ENCODE measurements at places on chromosomes 12 and 14. TPM values are rescaled to one million over a fixed set of nuclear protein-coding genes. Genes with fewer than 3 reads are reported as not detected.
A peak's percentile ranks its signal among the peaks of the same experiment; 100 is the strongest.

DNA sequence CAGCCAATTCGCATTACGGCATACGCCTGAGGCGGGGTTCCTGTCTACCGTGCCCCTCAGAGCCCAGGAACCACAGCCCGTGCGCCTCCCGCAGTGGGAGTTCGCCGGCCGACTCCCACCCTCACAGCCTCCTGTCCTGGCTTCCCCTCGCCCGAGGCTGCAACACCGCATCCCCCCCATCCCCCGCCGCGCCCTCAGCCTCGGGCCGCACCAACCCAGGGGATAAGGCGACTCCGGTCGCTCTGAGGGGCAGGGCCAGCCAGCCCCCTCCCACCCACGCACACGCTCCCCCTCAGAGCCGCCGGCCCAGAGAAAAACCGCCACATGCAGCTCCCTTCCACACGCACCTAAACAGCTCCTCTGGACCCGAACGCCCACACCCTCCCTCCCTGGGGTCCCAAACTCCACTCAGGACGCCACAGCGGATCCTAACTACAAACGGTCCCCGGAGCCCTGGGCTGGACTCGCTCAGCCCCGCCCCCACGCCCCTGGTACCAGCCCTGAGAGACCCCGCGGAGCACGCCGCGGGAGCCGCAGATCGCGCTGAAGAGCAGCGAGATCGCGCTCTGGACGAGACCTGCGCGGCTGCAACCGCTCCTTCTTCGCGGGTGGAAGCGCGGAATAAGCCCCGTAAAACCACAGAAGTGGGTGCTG is at the start of gene C14orf39:
Gene C14orf39, minus strand, starts transcription at position 466 of the 654 bp plus-strand sequence. CDS start 985 bp downstream, outside the sequence.
- no peak for DNase-seq

The ZDHHC22 gene
- not detected for polyA plus RNA-seq

The OR6C2 gene
- polyA plus RNA-seq: not detected

DNA sequence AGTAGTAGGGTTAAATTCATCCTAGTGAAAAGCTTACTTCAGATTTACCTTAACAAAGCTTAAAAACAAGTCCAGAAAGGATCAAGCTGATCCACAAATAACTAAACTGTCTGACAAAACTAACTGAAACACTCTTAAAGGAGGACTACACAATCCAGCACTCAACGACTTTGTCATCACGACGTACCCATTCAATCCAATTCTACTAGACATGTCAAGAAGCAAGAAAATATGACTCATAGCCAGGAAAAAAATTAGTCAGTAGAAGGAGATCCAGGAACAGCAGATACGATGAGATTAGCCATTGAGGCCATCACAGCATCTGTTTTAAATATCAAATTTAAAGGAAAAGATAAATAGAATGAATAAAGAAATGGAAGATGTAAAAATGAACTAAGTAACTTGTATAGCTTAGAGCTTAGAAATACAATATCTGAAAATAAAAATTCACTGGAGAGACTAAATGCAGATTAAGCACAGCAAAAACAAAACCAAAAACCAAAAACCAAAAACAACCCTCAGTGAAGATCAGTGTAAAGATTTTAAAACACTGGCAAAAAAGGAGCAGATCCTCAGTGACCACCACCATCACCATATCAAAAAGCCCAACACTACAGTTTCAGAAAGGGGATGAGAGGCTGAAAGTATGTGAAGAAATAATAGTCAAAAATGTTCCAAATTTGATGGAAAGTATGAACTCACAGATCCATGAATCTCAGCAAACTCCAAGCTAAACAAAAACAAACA is 95.0 kb upstream of the CCND2 start:
- no peak for DNase-seq

GRCh38 chr14:71358209-71358931 is 451.1 kb downstream of the PCNX1 start:
- DNase-seq: no peak

- DNase-seq: no peak
These were observed at the start of gene PTPRB for GRCh38 chr12:70637303-70638085. TSS of gene PTPRB (minus strand) at chr12:70637429. CDS start at chr12:70637395, 34 bp downstream.

The NID2 gene
- polyA plus RNA-seq: not detected

GRCh38 chr14:32010604-32011125 is 66.4 kb upstream of the ARHGAP5 start:
- peak; percentile 92 for DNase-seq

The GDF11 gene
- 0.63 TPM for polyA plus RNA-seq

The NYNRIN gene
- polyA plus RNA-seq: 0.63 TPM

The SLC4A8 gene
- under 0.01 TPM for polyA plus RNA-seq

- DNase-seq: no peak
These were observed 8.2 kb downstream of the PRKCH start for GRCh38 chr14:61329478-61330051.

All from HepG2 (cell line).